T-helper 17 cell (primary cell): ENCODE measurements at places on chromosomes 3 and 15.

DNA sequence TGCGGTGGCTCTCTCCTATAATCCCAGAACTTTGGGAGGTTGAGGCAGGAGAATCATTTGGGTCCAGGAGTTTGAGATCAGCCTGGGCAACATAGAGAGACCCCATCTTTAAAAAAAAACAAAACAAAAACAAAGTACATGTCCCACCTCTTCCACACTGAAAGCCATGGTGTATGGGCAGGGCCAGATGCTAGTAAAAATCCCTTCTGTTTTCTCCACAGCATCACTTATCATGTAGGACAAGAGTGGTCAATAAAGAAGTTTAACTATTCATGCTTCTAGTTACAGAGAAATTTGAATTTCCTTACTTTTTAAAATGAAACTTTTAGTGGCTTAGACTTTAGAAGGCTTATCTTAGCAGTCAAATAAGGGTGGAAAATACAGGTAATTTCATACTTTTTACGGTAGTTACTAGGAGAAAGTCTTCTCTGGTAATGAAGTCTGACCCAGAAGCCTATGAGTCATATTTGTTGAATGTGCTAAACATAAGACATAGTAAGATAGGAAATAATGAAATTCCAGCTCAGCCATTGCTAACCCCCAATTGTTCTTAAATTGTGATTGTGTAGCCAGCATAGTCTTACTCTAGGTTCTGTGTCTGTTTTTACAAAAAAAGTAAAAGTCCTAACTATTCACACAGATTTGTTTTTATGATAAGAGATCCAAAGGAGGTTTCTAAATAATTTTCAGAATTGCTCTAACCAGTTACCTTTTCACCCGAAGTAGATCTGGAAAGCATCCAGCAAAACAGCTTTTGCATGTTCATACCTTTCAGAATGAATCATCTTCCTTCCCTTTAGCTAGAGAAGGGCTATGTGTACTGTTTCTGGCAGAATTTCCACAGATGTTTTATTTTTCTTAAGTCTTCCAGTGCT, 16.4 kb upstream of the ZNF609 start:
- no peak for DNase-seq

DNA sequence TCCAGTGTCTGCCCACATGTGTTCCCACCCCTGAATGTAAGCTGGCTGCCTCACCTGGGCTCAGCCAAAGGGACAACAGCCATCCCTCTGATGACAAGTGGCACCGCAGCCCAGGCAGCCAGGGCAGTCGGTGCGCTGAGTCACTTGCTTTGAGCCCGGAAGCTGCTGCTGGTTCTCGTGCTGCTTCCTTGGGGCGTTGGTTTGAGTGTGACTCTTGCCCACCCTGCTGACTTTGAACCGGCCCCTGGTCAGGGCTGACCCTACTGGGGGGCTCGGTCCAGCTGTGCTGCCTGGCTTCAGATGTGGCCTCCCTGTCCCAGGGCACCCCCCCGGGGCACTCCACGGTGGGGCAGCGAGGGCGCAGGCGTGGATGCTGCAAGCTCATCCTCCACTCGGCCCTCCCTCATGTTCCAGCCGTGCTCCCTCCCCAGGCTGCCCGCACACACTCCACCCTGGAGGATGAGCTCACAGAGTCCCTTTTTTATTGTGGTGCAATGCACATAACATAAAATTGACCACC, 62.1 kb downstream of the EFCAB12 start:
- no peak for DNase-seq

DNA sequence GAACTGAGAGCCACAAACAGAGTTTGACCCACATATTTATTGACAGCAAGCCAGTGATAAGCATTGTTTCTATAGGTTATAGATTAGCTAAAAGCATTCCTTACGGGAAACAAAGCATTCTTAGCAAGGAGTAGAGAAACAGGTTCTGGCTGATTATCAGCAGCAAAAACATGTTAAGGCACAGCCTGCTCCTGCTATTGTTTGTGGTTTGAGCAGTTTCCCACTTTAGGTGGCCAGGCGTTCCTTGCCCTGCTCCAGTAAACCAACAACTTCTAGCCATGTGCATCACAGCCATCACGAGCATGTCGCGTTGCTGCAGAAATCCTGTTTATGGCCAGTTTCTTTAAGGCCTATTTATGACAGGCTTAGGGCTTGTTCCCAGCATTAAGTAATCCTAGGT, 44.7 kb upstream of the C2CD4B start:
- no peak for DNase-seq

GRCh38 chr3:116070061-116070460, 375.2 kb downstream of the LSAMP start:
- no peak for DNase-seq

- DNase-seq: no peak
Observed at GRCh38 chr15:87576486-87577176, 679.9 kb downstream of the NTRK3 start.

GRCh38 chr3:104564045-104564643, 802.6 kb upstream of the ALCAM start:
- peak; percentile 15 for DNase-seq

- DNase-seq: no peak
Observed at GRCh38 chr15:80660119-80660518, 35.0 kb upstream of the ABHD17C start.

GRCh38 chr15:58873267-58873666, 60.2 kb downstream of the SLTM start:
- no peak for DNase-seq
